ENCODE measurements at places on chromosomes 4 and X. TPM values are rescaled to one million over a fixed set of nuclear protein-coding genes. Genes with fewer than 3 reads are reported as not detected.

The UGT2B17 gene
- total RNA-seq: not detected

The TECRL gene
- total RNA-seq: not detected

The ERCC6L gene
- total RNA-seq: 6.1 TPM

The GAGE13 gene
- total RNA-seq: not detected

The NWD2 gene
- not detected for total RNA-seq

The CCKAR gene
- not detected for total RNA-seq

DNA sequence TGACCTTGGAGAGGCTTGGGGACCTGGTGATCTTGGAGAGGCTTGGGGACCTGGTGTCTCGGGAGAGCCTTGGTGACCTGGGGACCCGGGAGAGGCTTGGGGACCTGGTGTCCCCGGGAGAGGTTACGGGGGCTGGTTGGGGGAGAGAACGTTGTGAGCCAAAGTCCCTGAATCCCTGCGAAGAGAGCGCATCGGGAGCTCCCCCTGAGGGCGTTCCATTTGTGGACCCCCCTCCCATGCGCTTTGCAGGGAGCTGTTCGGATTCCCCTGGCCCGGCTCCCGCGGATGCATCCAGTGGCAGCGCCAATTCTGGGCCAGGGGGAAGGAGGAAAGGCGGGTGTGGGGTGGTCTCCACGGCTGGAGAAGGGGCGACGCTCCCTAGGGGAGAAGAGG lies 13.3 kb downstream of the SHOX start:
- DNase-seq: no peak

DNA sequence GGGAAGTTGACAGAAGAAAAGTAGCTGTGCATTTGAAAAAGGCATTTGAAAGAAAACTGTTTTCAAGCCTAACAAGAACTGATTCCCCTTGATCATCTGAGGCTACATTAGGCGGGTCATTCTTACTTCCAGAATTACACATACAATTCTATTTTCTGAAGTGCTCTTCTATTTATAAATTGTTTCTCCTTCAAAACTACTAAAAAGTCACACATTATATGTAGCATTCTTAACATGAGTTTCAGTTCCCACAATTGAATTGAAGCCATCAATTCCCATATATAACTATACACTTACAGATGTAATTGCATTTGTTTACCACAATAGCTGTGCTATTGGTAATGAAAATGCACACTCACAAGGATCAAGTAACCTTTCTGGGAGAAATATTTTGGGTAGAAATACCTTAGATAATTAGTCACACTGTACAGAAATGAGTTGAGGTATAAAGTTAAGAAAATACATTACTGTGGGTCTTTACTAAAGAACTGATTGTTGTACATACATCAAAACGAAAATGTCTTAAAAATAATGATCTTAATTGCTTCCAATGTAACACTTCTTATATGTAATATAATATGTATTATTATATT lies 1688.0 kb upstream of the AGA start:
- DNase-seq: no peak

DNA sequence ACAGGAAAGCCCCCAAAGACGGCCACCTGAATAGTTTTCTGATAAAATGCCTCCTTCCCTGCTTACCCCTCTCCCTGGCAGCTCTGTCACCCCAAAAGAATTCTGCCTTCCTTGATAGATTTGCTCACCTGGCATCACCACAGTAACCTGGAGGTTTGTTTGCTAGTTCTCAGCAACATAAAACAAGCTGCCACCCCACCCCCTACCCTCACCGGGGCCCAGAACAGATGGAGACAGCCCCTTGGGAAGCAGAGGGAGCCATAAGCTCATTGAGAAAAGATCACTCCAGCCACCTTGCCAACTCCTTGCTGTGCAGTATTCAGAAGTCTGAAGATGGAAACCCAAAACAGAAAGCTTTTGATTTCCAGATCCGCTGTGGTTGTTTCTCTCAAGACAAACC lies 108.6 kb downstream of the DHX15 start:
- DNase-seq: no peak

- no peak for DNase-seq
Measured at GRCh38 chr4:183918696-183919095, 13.6 kb downstream of the STOX2 start.

- no peak for DNase-seq
Measured at GRCh38 chr4:37244583-37245390, at the start of gene NWD2. NWD2 (plus strand) TSS chr4:37244743; CDS start chr4:37245068, 325 bp downstream.

DNA sequence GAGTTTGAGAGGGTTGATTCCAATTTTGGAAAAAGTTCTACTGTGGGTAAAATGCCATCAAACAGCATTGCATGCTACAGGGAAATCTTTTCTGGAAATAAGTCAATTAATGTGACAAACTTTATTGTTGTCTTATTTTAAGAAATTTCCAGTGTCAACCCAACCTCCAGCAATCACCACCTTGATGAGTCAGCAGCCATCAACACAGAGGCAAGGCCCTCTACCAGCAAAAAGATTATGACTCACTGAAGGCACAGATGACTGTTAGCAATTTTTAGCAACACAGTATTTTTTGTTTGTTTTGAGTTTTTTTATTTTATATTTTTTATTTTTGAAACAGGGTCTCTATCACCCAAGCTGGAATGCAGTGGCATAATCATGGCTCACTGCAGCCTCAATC lies 165.4 kb upstream of the C1QTNF7 start:
- DNase-seq: no peak

DNA sequence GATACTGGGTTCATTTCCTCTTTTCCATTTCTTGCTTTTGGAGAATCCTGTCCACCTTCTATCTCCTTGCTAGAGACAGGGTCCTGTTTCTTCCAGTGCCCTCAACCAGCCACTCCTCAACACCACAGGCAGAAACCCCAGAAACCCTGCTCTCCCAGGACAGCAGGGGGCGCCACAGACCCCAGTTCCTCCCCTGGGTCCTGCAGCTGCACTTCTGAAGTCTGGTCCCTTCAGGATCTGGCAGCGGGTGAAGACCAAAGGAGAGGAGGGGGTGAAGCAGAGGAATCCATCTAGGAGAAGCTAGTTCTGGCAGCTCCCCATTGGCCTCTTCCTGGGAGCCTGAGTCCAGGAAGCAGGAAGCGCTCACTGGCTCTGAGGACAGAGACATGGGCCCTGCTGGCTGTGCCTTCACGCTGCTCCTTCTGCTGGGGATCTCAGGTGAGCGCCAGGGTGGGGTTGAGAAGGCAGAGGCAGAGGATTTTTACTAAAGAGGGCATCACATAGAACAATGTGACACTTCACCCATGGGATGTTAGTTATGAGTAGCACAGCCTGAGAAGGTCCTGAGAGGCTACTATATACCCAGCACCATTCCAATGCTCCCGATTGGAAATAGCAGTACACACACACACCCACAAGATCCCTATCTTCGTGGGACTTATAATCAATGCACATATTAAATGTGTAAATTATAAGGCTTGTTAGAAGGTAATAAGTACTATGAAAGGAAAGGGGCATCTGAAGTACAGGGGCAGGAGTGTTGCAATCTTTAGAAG lies at the start of gene PRSS48:
Gene PRSS48 (plus strand): TSS at position 375 of the 776 bp plus-strand sequence. CDS start 12 bp downstream, at position 387.
- DNase-seq: no peak

DNA sequence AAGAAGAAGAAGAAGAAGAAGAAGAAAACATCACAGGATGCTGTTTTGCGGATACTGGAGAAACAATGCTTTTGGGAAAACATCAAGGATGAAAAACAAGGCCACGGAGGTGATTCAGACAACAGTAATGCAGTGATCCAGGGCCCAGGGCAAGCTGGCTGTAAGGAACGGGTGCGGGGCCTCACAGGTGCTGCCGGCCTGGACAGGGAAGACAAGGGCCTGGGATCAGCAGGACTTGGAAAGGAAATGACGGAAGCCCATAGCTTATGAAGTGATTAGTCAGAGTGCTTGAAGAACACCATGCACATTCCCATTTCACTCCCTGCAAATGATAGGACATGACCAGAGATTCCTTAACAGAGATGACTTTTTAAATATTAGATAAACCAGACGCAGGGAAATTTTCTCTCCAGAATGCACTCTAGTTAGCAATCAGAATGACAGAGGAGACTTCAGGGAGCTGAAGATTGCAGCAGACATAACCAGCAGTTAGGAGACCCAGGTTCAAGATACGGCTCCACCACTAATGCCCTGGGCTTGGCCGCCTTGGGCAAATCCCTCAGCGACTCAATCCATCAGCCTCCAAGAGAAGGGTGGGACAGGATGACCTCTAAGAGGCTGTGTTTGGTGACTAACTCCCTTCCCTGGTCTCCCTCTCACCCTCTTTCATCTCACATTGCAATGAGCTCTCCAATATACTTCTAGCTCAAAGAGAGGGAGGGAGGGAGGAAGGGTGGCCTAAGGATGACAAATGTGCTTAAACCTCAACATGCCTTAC lies 54.1 kb downstream of the APBB2 start:
- no peak for DNase-seq

DNA sequence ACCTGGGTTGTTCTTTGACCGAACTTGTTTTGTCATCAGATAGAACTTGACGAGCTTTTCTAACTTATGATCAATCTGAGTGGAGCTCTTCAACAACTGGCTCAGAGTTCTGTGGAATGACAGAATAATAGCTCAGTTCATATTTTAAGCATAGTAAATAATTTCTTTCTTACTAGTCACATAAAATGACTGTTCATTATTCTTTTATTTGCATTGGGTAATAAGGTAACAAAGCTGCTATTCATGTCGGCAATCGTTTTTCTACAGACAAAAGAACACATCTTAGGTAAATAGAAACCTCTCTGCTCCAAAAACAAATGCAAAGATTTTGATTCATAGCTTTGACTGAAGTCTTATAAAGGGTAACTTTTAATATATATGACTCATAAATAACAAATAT lies 57.3 kb upstream of the CXCL8 start:
- DNase-seq: no peak

GRCh38 chr4:25427871-25428270 lies 50.8 kb downstream of the ANAPC4 start:
- DNase-seq: no peak

GRCh38 chr4:8548731-8549351 lies 31.4 kb upstream of the GPR78 start:
- no peak for DNase-seq

- peak; percentile 86 for DNase-seq
Measured at GRCh38 chr4:108018040-108018883, 28.6 kb downstream of the HADH start.

- no peak for DNase-seq
Measured at GRCh38 chrX:85244450-85245211, 840 bp downstream of the ZNF711 start.

DNA sequence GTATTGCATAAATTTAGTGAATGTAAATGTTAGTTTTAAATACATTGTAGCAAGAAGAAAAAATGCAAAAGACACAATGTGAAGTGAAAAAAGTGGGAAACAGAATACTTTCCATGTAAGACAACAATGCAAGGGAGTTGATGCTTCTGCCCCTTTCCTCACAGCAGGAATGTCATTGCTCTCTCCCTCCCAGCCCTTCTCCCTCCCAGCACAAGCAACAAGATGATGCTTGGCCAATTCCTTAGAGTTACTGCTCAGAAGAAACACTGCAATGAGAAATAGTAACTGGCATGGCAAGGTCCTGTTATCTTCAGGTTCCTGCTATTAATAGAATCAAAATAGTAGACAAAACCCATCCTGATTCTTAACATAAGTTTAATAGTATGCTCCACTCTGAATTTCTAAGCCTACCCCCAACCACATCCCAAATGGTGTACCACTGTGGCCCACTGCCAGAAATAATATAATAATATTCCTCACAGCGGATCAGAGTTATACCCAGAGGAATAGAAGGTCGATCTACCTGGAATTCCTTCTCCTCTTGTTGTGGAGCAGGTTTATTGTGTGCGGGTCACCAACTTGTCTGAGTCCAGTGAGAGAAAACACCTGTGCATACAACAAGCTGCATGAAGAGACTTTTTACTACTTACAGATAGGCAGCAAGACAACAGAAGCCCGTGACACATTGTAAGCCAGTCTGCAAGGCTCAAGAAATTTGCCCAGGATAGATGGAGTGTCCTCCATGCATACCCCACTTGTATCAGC lies 69.8 kb upstream of the SLC7A11 start:
- no peak for DNase-seq

DNA sequence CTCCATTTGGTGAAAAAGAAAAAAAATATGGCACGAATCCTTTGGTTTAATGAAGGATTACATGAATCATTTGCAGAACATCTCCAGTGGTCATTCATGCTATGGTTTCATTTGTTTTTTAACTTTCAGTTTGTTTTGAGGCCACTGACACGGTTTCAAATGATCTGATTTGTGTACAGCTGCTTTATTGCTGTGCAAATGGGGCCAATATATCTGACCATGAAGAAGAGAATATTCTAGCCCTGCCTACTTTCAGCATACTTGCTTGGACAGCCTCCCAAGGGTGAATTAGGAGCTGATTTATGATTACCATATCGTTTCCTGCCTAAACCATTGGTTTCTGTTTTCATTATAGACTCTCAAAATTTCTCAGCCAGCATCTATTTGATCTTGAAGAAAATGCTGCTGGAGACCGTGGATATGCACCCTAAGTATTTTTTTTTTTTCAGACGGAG lies 30.7 kb downstream of the SPARCL1 start:
- no peak for DNase-seq

Measured in natural killer cell treated with Interleukin-12 subunit alpha and Interleukin-12 subunit beta and Interleukin-15 and Interleukin-18, amount 100 ng/mL, for 72 hours (primary cell).